Activated CD8-positive, alpha-beta memory T cell treated with anti-CD3 and anti-CD28 coated beads, Interleukin-2, amount 50 U/mL, for 48 hours (primary cell): ENCODE measurements at places on chromosomes 16 and 17.

DNA sequence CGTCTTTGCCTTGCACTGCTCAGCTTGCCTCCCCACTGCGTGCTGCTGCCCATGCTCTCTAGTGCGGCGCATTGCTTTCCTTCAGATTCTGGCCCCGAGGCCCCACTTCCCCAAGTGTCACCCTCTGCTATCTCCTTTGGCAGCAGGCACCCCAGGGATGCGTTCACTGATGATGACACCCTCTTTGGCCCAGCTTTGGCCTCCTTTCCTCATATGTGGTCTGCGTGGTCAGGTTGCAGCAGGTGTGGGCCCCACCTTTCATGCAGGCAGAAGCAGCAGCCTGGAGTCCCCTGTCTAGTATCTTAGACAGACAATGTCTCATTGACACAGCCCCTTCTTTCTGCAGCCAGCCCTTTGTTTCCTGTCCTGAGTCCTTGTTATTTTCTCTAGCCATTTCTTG is 4.8 kb upstream of the CCL3 start:
- no peak for DNase-seq

DNA sequence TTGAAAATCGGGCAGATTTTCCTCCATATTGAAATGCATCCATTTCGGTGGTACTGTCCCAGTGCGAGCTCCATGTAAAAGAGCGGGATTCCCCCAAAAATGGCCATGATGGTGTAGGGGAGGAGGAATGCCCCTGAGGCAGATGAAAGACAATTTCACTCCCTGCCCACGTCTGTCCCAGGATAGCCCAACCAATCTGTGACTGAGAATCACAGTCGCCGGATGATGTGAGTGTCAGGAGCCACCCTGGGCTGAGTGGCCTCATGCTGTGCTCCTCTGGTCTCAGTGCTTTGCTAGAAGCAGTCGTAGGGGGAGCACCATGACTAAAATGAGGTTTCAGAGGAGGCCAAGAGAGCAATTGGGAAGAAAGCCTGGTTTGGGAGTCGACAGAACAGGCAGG is 16.7 kb downstream of the SLC6A4 start:
- no peak for DNase-seq

DNA sequence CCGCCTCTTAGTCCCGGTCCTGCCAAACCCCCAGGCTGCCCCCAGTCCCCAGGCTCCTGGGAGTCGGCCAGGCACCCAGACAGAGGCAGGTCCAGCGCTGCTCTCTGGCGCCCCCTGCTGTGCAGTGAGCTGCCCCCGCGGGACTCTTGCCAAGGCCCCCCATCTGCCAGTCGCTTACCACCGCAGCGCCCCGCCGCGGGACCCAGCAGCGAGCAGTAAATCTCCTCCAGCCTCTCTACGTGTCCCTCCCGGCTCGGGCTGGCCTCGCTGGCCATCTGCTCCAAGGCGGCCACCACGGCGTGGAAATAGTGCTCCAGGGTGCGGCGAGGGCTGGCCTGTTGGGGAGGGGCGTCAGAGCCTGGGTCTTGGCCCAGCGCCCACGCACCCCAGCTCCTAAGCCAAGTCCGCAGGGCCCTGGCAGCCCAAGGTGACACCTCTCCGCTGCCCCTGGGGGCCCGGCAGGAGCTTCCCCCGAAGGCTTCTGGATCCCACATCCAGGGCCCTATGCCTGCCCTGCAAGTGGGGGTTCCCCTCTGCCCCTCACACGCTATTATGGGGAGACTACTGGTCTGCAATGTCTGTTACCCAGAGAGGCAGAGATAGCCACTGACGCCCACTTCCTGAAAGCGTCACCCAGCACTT is 33.7 kb upstream of the MFSD6L start:
- peak; percentile 90 for DNase-seq

GRCh38 chr16:47142486-47142820 is 1.3 kb downstream of the NETO2 start:
- DNase-seq: no peak

DNA sequence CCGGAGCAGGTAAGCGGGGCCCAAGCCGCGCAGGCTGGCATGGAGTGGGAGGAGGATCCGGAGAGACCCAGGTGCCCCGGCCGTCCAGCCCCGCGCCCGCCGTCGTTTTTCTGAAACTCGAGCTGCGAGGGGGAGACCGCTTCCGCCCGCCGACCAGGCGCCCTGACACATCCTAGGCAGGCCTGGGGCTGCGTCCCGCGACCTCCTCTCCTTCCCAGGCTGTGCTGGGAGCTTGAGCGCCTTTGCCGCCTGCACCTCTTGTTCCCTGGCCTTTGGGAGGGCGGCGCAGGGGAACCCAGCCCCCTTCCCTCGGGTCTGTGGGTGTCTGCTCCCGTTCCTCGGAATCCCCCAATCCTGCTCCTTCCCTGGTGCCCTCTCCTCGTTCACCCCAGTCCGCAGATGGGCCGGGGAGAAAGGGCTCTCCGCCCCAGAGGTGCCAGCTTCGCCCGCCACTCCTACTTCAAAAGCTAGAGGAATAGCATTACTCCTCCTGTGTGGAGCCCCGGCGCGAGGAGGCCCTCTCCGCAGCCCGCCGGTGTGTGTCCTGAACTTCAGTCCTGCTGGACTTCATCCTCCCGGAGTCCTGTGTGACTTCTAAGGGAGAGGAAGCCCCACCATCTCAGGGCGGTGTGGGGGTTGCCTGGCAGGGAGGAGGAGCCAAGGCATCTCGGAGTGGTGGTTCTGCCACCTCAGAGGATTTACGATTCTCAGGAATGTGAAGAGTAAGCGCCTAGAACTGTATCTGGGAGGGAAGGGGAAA is 1.0 kb downstream of the NHERF1 start:
- DNase-seq: peak; percentile 80

DNA sequence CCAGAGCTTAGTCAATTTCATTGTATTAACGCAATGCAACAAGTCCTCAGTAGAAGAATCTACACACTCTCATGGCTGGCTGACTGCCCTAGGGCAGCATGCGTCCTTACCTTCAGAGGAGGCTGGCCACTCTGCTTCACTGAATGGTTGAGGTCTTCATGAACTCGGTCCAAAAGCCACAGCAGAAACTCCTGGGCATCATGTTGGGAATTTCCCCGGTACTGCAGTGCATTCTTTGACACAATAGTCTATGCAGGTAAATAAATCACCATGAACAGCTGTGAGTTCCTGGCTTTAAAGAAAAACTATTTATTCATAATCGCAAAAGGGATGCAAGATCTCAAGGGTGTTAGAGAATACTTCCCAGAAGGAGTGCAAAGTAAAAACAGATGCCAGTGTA is 41.3 kb downstream of the USP31 start:
- DNase-seq: no peak

DNA sequence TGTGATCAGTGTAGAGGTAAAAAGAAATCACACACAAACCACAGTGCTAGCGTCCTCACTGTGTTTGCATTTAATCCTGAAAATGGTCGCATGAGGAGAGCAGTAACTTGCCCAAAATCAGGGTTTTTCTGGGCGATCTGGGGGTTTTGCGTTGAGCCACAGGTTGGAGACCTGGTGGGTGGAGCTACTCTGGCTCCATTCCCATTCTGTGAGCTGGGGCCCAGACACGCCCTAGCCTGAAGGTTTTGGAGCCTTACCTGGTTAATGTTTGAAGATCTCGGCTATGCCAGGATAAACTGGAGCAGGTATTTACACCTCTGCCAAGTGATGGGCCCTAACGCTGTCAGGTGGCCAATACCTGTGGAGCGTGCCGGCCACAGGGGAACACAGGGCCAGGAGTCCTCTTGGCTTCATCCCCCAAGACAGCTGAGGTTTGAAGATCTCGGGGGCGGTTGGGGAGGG is 48.4 kb downstream of the MPRIP start:
- DNase-seq: no peak

DNA sequence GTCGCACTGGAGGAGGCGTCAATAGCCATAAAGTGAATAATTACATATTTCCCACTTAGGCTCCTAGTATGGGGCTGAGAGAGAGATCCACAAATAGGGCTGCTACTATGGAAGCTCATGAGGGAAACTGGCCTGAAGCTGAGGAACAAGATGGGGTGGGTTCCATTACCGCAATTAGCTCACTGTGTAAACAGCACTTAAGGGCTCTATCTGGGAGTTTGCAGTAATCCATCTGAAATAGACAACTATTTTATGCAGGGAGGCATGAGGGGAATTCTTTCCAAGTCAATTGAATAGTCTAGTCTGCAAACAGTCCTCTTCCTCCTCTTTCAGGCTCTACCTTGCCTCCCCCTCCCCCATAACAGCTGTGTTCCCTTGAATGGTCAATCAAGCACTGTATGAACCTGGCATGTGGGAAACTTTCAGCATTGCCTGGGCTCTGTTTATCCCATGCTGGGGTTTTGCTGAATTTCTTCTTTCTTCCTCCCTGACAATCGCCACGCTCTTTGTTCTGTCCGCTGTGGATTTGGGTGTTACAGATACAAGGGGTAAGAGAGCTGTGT is 56.1 kb upstream of the MAF start:
- DNase-seq: no peak

- no peak for DNase-seq
Observed at GRCh38 chr16:330741-331140, 21.8 kb downstream of the AXIN1 start.

- no peak for DNase-seq
Observed at GRCh38 chr16:83171396-83171795, 544.6 kb downstream of the CDH13 start.

- DNase-seq: no peak
Observed at GRCh38 chr17:3973495-3974137, 9.4 kb upstream of the ATP2A3 start.

GRCh38 chr16:48082516-48082915 is 73.3 kb downstream of the ABCC12 start:
- no peak for DNase-seq

GRCh38 chr17:17111401-17112393 is 69.4 kb downstream of the MPRIP start:
- DNase-seq: no peak

- no peak for DNase-seq
Observed at GRCh38 chr16:89290472-89290871, 73.0 kb downstream of the ZNF778 start.
